ENCODE measurements at places on chromosomes 4 and X.
A peak's percentile ranks its signal among the peaks of the same experiment; 100 is the strongest.

GRCh38 chr4:7212101-7212674 lies 19.9 kb downstream of the SORCS2 start:
- no peak for DNase-seq

GRCh38 chrX:10828036-10828435 lies 207.7 kb upstream of the MID1 start:
- DNase-seq, result no peak

DNA sequence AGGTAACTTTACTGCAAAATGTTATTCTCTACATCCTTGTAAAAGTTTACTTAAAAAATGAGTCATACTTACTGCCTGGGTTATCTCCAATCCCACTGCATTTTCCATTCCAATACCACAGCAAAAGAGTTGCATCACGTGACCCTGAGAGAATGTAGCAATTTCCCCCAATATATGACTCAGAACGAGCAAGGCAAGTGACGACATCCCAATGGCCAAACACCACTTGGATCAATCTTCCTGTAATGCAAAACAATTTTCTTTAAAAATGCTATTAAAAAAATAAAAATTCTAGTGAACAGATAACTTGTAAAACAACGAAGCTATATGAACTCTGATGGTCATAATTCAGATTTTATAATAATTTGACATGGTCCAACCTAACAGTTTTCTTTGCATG lies 224.3 kb downstream of the DCLK2 start:
- peak; percentile 69 for DNase-seq

GRCh38 chrX:12972243-12972642 lies 2.7 kb upstream of the TMSB4X start:
- DNase-seq, result no peak

GRCh38 chrX:103573202-103573601 lies 12.1 kb upstream of the TCEAL4 start:
- no peak for DNase-seq

GRCh38 chr4:71201817-71202576 lies 136.8 kb upstream of the SLC4A4 start:
- no peak for DNase-seq

- DNase-seq, result no peak
Measured at GRCh38 chr4:114911111-114911510, 202.3 kb downstream of the NDST4 start.

GRCh38 chrX:41452565-41453356 lies 5.6 kb downstream of the NYX start:
- no peak for DNase-seq

GRCh38 chrX:13330446-13330845 lies 10.6 kb upstream of the ATXN3L start:
- DNase-seq, result no peak

GRCh38 chr4:168868044-168868781 lies 141.8 kb downstream of the CBR4 start:
- DNase-seq, result no peak

GRCh38 chrX:139877710-139878414 lies 55.0 kb downstream of the ATP11C start:
- DNase-seq, result no peak

DNA sequence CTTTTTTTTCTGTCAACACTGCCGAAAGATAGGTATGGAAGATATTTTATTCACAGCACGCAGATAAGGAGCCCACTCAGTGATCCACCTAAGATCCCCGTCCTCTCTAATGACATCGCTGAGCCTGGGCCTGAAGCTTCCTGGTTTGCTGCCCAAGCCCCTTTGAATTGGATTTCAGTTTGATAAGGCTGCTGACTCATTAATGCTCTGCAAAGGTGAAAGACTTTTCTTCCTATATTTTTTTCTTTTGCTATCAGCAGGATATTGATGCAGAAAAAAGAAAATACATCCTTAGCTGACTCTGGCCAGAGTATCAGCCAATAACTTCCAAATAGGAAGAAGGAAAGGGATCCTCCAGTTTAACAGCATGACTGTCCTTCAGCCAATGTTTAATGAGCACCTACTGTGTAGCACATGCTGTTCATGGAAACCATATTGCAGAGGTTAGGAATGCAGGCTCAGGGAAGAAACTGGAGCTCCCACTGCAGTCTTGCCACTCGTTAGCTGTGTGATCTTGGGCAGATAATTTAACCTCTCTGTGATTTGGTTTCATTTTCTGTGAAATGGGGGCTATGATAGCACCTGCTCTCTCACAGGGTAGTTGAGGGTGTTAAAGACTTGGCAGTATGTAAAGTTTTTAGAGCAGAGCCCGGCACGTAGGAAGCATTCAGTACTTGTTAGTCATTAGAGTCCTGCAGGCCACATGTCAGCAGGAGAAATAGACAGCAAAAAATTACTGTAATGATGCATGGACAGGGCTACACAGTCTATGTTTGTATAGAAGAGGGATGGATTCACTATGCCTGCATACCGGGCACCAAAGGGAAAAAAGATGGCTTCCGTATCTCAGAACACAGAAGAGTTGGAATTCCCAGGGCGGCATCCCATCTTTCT lies 39.3 kb downstream of the EVC start:
- DNase-seq, result no peak

GRCh38 chr4:110099638-110100037 lies 98.8 kb downstream of the ELOVL6 start:
- DNase-seq, result no peak

DNA sequence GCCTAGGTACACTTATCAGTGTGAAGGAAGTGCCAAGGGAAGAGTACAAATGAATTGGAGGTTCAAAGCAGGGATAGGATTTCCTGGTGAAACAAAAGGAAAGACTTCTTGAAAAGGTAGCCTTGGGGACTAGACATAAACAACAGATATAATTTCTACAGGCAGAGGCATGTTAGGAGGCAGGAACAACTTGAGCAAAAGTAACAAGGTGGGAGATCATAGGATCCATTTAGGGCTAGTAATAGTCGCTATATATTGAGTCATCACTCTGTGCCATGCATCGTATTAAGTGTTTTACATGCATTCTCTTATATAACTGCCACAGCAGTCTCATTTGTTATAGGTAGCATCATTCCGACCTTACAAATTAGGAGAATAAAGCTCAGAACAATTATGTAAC lies 98.3 kb upstream of the EOLA2 start:
- DNase-seq, result no peak

GRCh38 chrX:66728818-66729271 lies 90.0 kb upstream of the EDA2R start:
- DNase-seq, result peak; percentile 1

- DNase-seq, result no peak
Measured at GRCh38 chr4:108276690-108277089, 108.0 kb upstream of the LEF1 start.

DNA sequence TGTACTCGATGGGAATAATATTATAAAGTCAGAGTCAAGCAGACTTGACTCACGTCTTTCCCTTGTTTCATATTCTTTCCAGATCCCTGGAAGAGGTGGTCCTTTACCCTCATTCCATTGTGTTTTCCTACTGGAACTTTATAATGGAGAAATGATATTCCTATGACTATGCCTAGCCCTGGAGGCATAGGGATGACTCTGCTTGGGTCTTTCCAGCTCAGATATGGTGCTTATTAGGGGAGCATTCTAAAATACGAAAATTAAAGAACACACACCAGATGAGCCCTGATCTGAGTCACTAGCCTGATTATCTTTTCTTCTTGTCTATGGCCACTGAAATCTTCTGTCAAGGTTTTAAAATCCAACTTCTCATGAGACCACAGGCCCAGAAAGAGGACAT lies 231.4 kb downstream of the ANKRD50 start:
- DNase-seq, result no peak

GRCh38 chrX:70433848-70434351 lies 10.7 kb upstream of the DLG3 start:
- peak; percentile 46 for DNase-seq

GRCh38 chrX:155026727-155027508 lies at the start of gene FUNDC2:
TSS of gene FUNDC2 (plus strand) at chrX:155026844. CDS start at chrX:155026939, 95 bp downstream.
- peak; percentile 87 for DNase-seq

- no peak for DNase-seq
Measured at GRCh38 chrX:24298191-24298590, 15.7 kb downstream of the SUPT20HL2 start.

DNA sequence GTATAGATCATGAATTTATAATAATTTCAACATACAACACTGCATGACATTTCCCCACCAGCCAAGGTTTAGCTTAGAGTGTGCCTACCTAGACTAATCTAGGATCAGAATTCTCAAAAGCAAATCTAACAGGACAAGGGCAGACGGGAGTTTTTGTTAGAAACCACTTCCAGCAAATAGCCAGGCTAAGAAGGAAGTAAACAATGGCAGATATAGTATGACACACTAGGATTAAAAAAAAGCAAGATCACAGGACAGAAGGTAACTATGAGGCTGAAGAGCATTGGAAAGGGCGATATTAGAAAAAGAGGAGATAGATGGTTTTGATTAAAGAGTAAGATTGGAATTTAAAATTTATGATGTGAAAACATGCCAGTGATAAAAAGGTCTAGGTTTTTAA lies 124.8 kb downstream of the LRBA start:
- DNase-seq, result no peak

DNA sequence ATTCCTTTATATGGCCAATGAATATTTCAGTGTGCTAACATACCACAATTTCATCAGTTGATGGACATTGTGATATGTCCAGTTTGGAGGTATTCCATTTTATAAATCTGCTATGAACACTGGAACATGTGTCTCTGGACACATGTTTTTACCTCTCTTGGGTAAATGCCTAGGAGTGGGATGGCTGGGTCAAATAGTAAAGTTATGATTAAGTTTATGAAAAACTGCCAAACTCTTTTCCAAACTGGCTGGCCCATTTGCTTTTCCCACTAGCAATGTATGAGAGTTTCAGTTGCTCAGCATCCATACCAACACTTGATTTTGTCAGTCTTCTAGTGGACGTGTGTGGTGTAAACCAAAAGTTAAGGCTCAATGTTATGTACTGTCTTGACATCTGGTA lies 40.5 kb downstream of the CEP44 start:
- no peak for DNase-seq

GRCh38 chrX:42538405-42538804 lies 239.6 kb downstream of the PPP1R2C start:
- no peak for DNase-seq

DNA sequence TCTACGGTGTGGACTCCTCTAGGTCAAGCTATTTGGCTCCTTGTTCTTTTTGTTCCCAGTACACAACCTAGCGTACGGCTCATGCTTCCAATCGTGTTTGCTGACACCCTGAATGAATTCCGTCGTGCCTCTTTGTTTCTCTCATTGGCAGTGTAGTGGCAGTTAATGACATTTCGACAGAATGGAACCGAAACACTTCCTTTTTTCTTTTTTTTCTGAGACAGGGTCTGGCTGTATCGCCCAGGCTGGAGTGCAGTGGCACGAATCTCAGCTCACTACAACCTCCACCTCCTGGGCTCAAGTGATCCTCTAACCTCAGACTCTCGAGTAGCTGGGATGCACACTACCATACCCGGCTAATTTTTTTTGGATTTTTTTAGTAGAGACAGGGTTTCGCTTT lies 113.3 kb upstream of the ATP6AP2 start:
- no peak for DNase-seq

- no peak for DNase-seq
Measured at GRCh38 chr4:184361443-184361842, 112.9 kb downstream of the IRF2 start.

- no peak for DNase-seq
Measured at GRCh38 chr4:75251547-75251946, 262.7 kb downstream of the RCHY1 start.

- no peak for DNase-seq
Measured at GRCh38 chr4:76562161-76562560, 127.1 kb downstream of the SHROOM3 start.

- no peak for DNase-seq
Measured at GRCh38 chrX:11437642-11438379, 144.6 kb downstream of the AMELX start.

- DNase-seq, result peak; percentile 2
Measured at GRCh38 chr4:119314356-119314755, 7.6 kb downstream of the FABP2 start.

- no peak for DNase-seq
Measured at GRCh38 chr4:5742968-5743367, 32.0 kb downstream of the EVC start.

DNA sequence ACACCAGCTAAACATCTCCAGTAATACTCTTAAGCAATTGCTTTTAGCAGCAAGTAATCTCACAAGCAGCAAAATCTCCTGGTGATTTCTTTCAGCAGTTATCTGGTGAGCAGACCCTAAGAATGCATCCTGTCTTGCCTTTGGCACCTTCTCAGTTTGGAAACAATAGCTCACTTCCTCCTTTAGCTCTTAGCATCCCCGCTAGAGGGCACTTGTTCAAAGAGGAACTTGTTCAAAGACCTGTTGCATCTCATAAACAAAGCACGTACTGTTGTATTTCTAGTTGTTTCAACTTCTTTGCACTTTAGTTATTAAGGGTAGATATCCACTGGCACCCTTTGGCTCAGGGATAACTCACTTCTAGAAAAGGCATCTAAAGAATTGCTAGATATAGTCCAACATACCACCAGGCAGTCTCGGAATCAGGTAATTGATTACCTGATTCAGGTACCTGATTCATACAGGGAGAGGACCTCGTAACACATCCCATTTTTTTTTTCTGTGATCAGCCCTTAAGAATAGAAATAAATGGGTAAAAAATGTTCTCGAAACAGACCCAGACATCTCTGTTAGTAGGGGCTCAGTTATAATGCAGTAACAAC lies 81.9 kb upstream of the QRFPR start:
- DNase-seq, result peak; percentile 44

DNA sequence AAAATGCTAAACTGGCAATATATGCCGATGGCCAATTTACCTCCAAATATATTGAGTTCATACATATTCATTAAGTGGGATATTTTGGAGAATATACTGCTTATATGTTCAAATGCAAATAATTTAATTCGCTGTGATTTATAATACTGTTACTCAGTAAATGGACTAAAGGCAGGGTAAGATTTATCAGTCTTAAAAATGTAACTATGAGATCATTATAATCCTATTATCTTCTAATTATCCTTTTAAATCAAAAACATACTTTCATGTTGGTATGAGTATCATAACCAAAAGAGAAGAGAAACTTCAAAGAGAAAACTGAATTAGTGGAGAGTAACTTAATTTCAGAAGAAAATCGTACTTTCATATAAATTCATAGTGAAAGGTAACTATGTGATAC lies 44.6 kb downstream of the FAT4 start:
- no peak for DNase-seq

DNA sequence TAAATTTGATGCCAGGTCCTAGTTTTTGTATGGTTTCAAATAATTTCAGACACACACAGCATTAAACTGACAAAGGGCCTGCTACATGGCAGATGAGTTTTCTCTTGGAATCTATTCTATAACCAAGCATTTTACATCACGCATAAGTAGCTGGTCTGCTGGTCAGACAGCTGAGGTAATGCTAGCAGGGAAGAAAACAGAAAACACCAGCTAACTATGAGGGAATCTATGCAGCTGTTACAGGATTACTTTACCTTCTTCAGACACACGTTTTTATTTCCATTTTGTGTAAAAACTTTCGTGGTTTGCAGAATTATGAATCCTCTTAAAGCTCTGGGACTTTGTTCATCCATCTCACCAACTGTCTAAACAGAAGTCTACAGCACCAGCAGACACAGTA lies 42.0 kb downstream of the MFAP3L start:
- no peak for DNase-seq

- no peak for DNase-seq
Measured at GRCh38 chrX:139200793-139201192, 329.7 kb upstream of the F9 start.

- DNase-seq, result no peak
Measured at GRCh38 chrX:153371256-153371655, 29.9 kb downstream of the PNMA6E start.

GRCh38 chr4:111283066-111283677 lies 660.3 kb upstream of the PITX2 start:
- DNase-seq, result no peak

GRCh38 chrX:84876876-84877275 lies 126.8 kb upstream of the APOOL start:
- no peak for DNase-seq

GRCh38 chr4:94363136-94363655 lies 20.6 kb upstream of the HPGDS start:
- DNase-seq, result no peak
